ENCODE measurements at places on chromosomes 4 and X. TPM values are rescaled to one million over a fixed set of nuclear protein-coding genes. Genes with fewer than 3 reads are reported as not detected.

The AREG gene
- 0.55 TPM for total RNA-seq

The FAM9C gene
- total RNA-seq = not detected

The ARHGAP36 gene
- total RNA-seq = not detected

The DCLK2 gene
- 21.9 TPM for total RNA-seq

The TMEM35A gene
- total RNA-seq = not detected

The KDR gene
- total RNA-seq = 23.4 TPM

The SLC49A3 gene
- 12.0 TPM for total RNA-seq

The SSX2 gene
- total RNA-seq = not detected

The DUSP21 gene
- total RNA-seq = not detected

The MAGEA1 gene
- not detected for total RNA-seq

The PPEF2 gene
- total RNA-seq = not detected

The VCX3A gene
- total RNA-seq = not detected

The ADAD1 gene
- not detected for total RNA-seq

The ZBTB33 gene
- total RNA-seq = 6.0 TPM

The CPE gene
- total RNA-seq = 43.2 TPM

The UPF3B gene
- total RNA-seq = 3.5 TPM

The AKAP17A gene
- total RNA-seq = 15.8 TPM

The PNMA3 gene
- total RNA-seq = 1.8 TPM

The TAF7L gene
- 0.08 TPM for total RNA-seq

The ARHGAP6 gene
- 3.1 TPM for total RNA-seq

The CYSLTR1 gene
- total RNA-seq = 1.2 TPM

Data from left ventricle myocardium inferior (tissue), 1 donor.